Thyroid gland (tissue), 4 donors: ENCODE measurements at places on chromosomes 6 and 20. TPM values are rescaled to one million over a fixed set of nuclear protein-coding genes. Genes with fewer than 3 reads are reported as not detected.
A peak's percentile ranks its signal among the peaks of the same experiment; 100 is the strongest.

NRSN1 gene
- not detected for total RNA-seq

SLC35F1 gene
- total RNA-seq, result 5.5 TPM

SNAP25 gene
- 0.54 TPM for total RNA-seq

TRIM31 gene
- not detected for total RNA-seq

KCNK16 gene
- total RNA-seq, result not detected

ZBP1 gene
- 0.33 TPM for total RNA-seq

SIRPD gene
- total RNA-seq, result not detected

OR2H1 gene
- total RNA-seq, result not detected

DNA sequence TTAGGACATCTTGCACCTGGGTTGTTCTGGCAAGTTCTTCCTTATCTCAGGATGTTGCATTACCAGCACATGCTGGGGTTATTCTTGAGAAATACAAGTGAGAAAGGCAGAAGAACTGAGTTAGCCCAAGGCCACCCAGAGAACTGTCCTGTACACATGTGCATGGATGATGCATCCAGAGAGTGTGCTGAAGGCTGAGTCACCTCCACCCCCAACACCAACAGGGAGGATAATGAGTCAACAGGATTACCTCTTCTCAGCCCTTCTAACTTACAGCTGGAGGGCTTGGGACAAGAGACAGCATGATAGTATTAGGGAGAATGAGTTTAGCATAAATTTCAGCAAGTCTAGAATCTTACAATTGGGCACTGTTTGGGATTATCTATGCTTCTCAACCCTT is 8.5 kb downstream of the SCGN start:
- no peak for DNase-seq

DNA sequence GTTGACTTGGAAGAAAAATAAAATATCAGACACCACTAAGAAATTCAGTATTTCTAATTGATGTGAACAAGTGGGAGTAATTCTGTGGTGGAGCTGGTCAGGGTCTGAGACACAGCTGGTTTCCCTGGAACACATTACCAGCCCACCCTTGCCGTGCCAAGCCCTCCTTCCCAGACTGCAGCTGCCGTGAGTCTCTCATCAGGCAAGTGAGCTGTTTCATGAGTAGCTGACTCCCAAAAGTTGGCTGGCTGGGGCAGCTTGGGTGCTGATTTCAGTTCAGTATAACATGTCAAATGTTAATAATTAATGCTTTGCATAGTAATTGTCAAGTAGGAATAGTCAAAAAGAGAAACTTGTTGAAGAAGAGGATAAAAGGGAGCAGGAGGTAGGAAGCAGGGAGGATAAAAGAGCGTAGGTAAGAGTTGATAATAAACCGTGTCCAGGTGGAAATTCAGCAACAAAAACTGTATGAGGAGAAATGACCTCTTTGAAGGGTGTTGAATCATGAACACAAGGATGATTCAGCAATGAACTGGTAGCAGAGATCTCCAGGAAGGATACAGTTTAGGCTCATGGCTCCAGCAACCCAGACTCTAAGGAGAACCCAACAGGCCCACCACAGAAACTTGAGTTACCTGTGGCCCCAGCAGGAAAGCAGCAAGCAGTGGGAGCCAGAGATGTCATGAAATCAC is 110.9 kb upstream of the SSTR4 start:
- DNase-seq, result no peak

DNA sequence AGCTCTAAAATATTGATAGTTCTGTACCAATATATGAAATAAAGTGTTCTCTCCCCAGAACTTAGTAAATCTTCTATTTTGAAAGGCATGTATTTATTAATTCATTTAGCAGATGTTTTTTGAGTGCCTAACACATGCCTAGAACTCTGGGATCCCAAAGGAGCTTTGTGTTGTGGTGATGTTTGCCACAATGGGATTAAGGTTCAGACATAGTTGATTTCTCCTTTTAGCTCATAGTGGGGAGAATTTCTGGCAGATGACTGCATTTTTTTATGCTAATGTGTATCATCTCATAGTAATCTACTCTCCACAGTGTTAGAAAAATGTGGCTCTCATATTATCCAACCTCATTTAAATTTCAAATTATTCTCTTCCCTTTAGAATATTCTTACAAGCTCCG is 21.7 kb downstream of the MYB start:
- no peak for DNase-seq

GRCh38 chr6:134511984-134512683 is 194.2 kb upstream of the SGK1 start:
- no peak for DNase-seq

DNA sequence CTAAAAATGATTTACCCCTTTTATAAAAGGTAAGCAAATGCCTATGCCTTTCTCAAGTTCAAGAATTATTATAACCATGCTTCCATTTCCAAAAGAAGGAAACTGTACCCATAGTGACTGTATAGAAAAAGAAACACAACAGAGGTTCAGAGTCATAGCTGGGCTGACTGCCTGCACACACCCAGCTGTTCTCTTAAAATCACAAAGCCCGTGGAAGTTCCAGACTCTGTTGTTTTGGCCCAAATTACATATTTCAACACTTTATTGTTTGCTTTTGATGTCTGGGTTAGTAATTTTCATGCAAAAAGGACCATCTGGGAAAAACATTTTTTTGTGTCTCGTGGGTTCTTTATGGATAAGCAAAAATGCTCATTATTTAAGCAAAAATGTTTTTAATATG is 99.2 kb downstream of the LCA5 start:
- peak; percentile 10 for DNase-seq

GRCh38 chr6:163395122-163395830 is 19.2 kb upstream of the QKI start:
- no peak for DNase-seq

GRCh38 chr6:107154801-107155160 is 39.5 kb upstream of the BEND3 start:
- DNase-seq, result no peak

DNA sequence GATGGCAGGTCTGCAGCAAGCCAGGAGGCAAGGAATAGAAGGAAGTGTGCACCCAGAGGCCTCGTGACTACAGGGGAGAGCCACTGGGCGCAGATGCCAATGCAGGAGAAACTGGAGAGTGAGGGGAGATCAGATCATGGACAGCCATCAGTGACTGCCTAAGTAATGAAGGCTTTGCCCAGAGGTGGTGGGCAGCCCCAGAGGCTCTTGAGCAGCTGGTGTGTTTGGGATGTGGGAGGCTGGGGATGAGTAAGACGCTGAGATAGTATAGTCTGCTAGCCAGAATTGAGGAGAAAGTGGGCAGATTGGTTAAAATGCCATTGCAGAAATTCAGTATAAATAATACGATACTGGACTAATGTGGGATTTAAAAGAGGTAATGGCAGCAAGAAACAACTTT is 111.9 kb downstream of the MAP3K4 start:
- DNase-seq, result no peak

GRCh38 chr6:21846541-21847451 is 253.2 kb downstream of the SOX4 start:
- DNase-seq, result no peak

DNA sequence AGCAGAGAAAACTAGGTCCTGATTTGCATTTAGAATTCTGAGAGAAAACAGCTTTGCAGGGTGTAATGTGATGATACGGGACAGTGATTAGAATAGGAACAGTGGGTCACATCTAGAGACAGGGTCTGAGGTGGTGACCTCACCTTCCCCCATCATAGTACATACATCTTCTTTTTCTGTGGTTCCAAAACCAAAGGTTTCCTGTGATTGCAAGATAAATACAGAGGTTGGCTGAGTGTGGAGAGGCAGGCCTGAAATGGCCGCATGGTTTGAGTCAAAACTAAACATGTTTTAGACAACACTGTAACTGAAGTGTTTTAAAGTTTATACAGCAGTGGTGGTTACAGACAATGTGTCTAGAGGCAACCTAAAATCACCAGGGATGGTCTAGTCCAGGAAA is 10.4 kb upstream of the NT5DC1 start:
- no peak for DNase-seq

GRCh38 chr6:36999061-36999750 is 6.2 kb upstream of the FGD2 start:
- peak; percentile 91 for DNase-seq

DNA sequence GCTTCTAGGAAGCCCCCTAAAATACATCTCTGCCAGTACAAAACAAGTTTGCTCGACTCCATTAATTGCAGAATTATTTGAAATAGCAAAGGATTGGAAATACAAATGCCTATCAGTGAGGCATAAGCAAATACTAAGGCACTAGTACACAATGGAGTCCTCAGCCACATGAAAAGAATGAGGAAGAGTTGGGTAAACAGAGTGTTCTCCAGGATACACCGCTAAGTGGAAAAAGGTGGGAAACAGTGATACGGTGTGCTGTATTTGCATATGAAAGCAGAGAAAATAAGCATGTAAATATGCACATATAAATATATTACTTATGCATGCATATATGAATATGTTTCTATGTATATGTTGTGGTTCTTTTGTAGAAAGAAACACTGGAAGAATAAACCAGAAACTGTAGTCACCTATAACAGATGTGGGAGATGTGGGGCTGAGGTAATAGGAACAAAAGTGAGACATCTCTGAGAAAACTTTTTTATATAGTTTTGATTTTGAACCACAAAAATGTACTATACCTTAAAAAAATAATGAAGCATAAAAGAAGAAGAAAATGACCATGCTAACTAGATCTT is 143.4 kb upstream of the MYLIP start:
- no peak for DNase-seq

DNA sequence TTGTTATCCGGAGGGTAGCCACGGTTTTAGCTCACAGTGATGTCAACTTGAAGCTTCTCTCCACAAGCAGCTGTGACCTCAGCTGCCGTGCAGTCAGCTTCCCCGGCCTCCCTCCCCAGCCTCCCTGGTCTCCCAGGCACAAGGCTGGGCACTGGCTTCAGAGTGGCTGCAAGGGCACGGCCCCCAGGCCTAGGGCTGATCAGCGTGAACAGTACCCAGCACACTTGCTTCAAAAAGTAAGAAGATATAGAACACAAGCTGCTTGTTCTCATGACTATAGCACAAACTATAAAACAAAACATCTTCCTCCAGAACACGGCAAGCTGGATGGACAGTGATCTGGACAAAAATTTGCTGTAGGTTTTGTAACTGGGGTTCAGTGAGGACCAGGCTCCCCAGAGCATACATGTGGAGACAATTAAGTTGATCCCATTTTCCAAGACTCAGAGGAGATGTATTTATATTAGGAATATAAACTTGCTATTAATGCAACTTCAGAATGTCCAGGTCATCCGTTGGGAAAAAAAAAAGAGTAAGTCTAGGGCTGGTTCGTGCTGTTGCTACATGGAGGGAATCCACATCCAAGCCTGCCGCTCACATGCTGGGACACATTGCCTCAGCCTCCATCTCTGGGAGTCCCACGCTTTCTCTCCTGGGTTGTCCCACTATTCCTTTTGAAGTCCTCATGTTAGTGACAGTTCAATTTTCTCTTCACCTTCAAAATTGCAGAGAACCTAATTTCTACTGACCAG is 199.4 kb upstream of the THBS2 start:
- DNase-seq, result no peak

DNA sequence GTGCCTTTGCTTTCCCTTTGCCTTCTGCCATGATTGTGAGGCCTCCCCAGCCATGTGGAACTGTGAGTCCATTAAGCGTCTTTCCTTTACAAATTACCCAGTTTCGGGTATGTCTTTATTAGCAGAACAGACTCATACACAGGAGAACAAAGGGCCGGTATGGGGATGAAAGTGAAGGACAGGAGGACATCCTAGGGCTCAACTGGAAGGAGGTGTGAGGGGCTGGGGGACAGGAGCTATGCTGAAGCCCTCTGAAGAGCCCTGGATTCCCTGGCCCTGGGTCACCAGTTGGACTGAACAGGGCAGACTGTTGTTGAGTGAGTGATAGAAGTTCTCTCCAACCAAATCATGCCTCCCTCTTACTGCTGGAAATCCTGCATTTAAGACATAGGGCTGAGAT is 105.8 kb downstream of the SCML4 start:
- DNase-seq, result no peak
